KBM-7 (cell line): ENCODE measurements at places on chromosomes 7 and 10.

DNA sequence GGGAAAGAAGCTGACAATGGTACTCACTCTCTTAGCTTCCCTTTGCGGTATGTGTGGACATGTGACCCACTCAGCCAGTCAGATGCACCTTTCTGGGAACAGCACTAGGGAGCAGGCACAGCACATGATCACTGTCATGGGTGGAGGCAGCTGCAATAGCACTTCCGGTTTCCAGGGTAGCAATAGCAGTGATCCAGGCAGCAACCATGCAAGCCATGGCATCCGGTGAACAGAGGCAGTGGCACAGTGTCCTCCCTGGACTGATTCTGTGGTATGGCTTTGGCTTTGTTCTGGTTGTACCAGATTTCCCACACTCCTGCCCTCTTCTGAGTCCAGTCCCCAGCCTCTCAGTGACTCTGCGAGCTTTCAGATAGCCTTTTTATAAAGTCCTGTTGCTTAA is 86.8 kb upstream of the NAMPT start:
- no peak for DNase-seq

DNA sequence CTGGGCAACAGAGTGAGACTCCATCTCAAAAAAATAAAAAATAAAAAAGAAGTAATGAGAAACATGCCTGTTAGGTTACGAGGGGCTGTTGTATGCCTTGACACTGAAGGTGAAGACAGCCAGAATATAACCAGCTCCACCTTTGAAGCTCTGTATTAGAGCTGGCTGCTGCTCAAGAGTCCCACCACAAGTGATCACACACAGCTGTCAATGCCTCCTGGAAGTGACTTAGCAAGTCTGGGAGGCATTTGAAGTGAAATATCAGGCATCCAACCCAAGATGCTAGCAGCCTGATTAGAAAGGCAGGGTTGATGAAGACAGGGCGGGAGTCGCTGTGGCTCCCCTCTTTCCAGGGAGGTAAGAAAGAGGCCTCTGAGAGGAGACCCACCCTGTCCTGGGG is 34.1 kb upstream of the INPP5F start:
- no peak for DNase-seq

GRCh38 chr10:68403701-68404100 is 3.4 kb downstream of the RUFY2 start:
- no peak for DNase-seq

- DNase-seq: no peak
Observed at GRCh38 chr7:133118261-133118660, 36.4 kb upstream of the CHCHD3 start.

DNA sequence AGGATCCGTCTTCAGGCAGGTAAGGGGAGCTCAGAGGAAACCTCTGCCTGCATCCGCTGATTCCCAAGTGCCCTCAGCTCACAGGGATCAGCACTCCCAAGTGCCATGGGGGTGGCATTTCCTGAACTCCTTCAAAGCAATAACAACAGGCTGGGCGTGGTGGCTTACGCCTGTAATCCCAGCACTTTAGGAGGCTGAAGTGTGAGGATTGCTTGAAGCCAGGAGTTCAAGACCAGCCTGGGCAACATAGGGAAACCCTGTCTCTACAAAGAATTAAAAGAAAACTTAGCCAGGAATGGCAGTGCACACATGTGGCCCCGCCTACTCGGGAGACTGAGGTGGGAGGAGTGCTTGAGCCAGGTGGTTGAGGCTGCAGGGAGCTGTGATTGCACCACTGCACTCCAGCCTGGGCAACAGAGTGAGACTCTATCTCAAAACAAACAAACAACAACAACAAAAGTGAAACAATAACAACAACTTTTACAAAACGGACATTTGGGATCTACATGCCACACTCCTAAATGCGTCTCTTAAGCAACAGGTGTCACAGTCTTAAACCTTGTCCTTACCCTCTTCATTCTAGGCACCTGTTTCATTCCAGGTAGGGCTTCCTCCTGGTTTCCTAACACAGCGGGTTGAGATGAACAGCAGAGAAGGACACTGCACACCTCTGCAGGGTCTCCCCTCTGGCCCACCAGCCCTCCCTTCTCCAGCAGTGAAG is 73.8 kb downstream of the PAXIP1 start:
- DNase-seq: peak; percentile 7

DNA sequence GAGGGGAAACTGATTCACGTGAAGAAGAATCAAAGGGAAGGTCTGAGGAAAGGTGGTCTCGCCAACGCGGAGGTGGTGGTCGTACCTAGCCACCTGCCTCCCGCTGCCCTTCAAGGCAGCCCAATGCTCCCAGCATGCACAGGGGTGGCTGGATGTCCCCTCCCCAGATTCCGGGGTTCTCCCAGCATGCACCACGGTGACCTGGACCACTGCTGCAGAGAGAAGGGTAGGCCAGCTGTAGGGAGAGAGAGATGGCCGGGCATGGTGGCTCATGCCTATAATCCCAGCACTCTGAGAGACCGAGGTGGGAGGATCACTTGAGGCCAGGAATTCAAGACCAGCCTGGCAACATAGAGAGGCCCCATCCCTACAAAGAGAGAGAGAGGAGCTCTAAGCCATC is 32.4 kb upstream of the PPP2R2D start:
- no peak for DNase-seq

DNA sequence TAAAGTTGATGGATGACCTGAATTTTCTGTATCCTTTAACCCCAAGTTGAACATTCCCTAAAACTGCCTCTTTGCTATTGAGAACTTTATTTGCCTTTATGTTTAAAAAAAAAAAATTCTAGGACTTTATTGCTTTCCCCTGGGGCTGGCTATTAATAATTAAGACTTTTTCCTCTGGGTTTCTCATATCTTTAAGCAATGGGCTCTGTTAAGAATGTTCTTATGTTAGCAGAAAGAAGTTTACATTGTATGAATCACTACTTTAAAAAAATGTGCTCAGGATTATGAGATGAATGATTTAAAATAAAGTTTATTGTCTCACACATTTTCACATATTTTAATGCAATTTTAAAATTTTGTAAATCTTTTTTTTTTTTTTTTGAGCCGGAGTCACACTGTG is 19.5 kb downstream of the TAX1BP1 start:
- DNase-seq: no peak

GRCh38 chr10:44016589-44017482 is 368.1 kb downstream of the CXCL12 start:
- DNase-seq: no peak

- DNase-seq: peak; percentile 28
Observed at GRCh38 chr10:23015021-23015707, 80.2 kb upstream of the MSRB2 start.

DNA sequence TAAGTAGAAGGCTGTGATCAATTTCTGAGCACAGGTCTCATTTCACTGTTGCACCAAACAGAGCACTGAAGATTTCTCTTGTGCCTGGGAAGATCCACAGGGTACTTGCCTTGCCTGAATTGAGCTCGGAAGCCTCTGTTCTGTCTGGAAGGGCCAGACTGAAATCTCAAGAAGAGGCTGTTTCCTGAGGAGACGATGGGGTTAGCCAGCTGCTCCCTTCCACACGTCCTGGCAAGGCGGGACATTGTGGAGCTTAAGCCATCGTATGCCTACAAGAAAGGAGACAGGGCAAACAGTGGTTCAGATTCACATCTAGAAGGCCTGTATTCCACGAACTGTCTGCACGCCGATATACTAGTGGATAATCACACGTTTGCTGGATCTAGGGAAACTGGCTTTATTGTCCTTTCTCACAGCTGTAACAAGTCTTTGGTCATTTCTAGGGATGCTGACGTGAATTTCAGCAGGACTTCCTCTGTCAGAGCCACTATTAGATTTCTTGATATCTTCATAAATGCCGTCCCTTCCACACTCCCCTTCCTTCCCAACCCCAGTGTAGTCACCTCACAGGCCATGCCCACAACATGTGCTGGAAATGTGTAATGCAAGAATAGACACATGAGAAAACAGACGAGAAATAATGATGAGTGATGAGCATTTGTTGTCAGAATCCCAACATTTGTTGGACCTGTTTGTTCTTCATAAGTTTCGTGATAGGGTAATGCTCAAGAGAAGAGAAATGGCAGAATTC is 137.2 kb upstream of the RSU1 start:
- no peak for DNase-seq

DNA sequence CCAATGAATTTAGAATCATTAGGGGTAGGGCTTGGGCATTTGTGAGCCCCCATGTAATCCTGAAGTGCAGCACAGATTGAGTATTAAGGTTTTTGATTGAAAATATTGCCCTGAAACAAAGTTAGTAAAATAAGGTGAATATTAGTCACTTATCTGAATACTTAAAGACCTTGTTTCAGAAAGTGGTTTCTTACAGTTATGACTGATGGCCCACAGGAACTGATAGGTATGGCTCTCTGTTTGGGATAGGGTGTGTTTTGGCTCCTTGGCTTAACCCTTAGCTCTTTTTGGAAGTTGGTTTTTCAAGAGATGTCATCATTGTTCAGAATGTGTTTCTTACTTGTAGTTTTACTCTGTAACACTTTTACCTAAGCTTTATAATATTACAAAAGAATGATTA is 34.8 kb downstream of the MDFIC start:
- no peak for DNase-seq

GRCh38 chr10:11454958-11455566 is 156.4 kb downstream of the USP6NL start:
- no peak for DNase-seq

GRCh38 chr10:119535305-119535704 is 7.2 kb downstream of the RGS10 start:
- DNase-seq: no peak

DNA sequence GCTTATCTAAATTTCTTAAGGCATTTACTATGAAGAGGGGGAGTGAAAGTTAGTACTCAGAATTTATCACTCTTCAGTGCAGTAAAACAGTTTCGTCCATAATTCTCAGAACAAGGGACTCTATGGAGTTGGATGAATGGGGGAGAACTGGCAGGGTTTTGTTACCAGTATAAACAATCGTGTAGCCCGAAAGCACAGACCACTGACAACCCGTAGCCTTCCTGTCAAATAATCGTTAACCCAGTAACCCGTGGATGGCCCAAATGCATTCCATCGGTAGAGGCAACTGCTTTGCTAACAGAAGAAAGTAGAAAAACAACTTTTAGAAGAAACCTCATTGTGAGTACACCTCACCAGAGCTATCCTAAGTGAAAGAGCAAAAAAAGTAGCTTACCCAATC is 583.9 kb downstream of the NXPH1 start:
- no peak for DNase-seq

DNA sequence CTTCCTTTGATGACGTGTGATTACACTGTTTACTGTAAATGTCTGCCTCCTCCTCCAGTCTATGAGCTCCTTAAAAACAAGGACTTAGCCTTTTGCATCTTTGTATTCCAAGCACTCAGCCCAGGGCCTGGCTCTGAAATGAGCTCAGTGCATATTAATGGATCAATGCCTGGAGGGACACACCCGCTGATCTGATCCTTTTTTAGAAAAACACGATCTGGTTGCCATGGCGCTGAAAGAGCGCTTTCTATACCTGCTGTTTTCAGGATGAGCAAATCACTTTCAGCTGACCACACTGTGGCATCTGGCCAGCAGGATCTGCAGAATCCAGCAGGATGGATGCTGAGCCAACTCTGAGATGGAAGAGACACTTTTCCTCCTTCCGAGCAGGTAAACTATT is 37.8 kb upstream of the GARS1 start:
- no peak for DNase-seq

- peak; percentile 19 for DNase-seq
Observed at GRCh38 chr7:39950473-39951225, 593 bp downstream of the CDK13 start.

- peak; percentile 20 for DNase-seq
Observed at GRCh38 chr10:98295907-98296306, 27.9 kb upstream of the LOXL4 start.

DNA sequence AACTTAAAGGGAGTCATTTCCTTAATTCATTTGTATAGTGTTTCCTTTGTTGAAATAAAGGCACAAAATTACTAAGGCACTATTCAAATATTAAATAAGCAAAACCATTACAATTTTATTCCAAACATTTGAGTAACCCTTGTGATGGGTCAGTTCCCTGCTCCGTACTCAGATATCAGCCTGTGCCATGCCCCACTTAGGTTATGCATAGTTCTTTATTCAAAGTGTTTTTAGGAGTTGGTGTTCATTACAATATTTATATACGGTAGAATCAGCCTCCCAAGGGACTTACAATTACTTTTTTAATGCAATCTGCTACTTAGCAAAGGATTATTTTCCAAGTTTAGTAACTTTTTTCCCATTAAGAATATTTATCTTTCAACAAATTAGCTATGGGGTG is 119.3 kb upstream of the SEMA3D start:
- DNase-seq: no peak

- DNase-seq: no peak
Observed at GRCh38 chr7:98341106-98341505, 59.6 kb downstream of the BRI3 start.

- no peak for DNase-seq
Observed at GRCh38 chr7:107614425-107614824, 34.4 kb downstream of the BCAP29 start.

DNA sequence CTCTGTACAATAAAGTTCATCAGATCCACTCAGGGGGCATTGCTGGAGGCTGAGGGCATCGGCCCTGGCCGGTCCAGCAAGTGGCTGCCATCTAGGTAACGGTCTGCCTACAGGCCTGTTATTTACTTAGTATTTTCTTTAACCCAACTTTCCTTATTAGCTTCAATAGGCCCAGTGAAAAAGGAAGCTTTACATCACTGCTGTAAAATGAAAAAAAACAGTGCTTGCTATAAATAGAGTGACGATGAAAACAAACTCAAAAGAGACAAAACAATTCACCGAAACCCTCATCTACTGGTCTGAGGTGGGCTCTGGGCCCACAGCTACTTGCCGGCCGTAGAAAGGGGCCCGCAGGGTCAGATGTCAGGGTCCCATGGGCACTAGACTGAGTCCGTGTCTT is 192.5 kb downstream of the ELFN1 start:
- DNase-seq: no peak

DNA sequence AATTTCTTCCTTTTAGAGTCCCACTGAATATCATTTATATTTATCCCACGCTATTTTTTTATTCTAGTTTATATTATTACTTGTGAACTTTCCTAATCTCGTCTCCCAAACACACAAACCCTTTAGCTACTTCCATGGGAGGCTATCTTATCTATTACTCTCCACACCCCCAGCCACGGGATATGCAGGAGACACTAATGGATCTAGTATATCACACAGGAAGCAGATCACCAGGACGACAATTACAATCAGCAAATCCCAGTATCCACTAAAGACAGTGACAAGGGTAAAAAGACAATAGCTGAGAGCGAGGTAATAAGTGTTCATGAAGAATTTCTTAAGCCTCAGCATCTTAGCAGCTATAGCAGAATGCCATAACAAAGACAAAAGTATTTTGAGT is 3.8 kb upstream of the AKR1E2 start:
- DNase-seq: no peak

- DNase-seq: no peak
Observed at GRCh38 chr7:30741289-30741688, 10.6 kb upstream of the INMT start.

- no peak for DNase-seq
Observed at GRCh38 chr7:3927446-3928110, 626.5 kb downstream of the SDK1 start.
